A549 treated with RU486 at 1 μM for 4 hours (cell line): ENCODE measurements at places on chromosomes 2 and 18. TPM values are rescaled to one million over a fixed set of nuclear protein-coding genes. Genes with fewer than 3 reads are reported as not detected.

Gene FIGN
- 1.6 to 2.6 TPM (median 2.0 TPM) in 5 replicates for total RNA-seq

Gene ERFE
- 6.1 to 10.0 TPM (median 8.4 TPM) in 5 replicates for total RNA-seq

Gene PREB
- total RNA-seq: 46.4 to 65.5 TPM (median 62.6 TPM) in 5 replicates

Gene REG1B
- not detected in 5 replicates for total RNA-seq

Gene PRSS56
- total RNA-seq: 0.14 to 0.27 TPM (median 0.22 TPM) in 4 of 5 replicates, not detected in the other

Gene ANKRD30BL
- not detected in 5 replicates for total RNA-seq

Gene IER3IP1
- 18.4 to 29.4 TPM (median 18.9 TPM) in 5 replicates for total RNA-seq

Gene PLCL1
- total RNA-seq: not detected in 5 replicates

Gene SPP2
- total RNA-seq: not detected in 5 replicates

Gene SP3
- total RNA-seq: 34.2 to 51.3 TPM (median 41.4 TPM) in 5 replicates

Gene AQP12A
- total RNA-seq: not detected in 5 replicates

Gene NEU2
- not detected in 5 replicates for total RNA-seq

Gene MATN3
- 9.0 to 15.5 TPM (median 13.7 TPM) in 5 replicates for total RNA-seq

Gene ST8SIA3
- total RNA-seq: not detected in 5 replicates

Gene ASB18
- total RNA-seq: not detected in 5 replicates

Gene LRRTM1
- total RNA-seq: not detected in 5 replicates
